ENCODE measurements at places on chromosomes 1 and 21. TPM values are rescaled to one million over a fixed set of nuclear protein-coding genes. Genes with fewer than 3 reads are reported as not detected.

GRCh38 chr1:167473761-167474160 is 44.6 kb downstream of the CD247 start:
- DNase-seq, result no peak

DNA sequence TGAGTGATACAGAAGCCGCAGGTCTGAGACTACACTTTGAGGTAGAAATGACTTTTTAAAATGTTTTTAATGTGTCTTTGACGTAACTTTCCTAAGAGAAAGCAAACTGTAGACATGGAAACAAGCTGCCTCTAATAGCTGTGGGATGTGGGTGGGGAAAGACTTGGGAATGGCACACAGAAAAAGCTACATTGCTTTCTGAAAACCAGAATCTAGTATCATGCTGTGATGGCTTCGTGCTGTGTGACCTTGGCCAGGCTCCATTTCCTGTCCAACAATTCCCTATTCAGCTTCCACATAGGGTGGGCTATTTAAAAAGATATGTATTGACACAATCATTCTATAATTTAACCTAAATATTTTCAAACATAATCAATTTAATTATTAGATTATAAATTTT is 909.1 kb downstream of the NCAM2 start:
- DNase-seq, result no peak

- DNase-seq, result no peak
These were observed 932 bp upstream of the USP24 start for GRCh38 chr1:55216096-55216495.

GRCh38 chr21:27572696-27573095 is 605.8 kb upstream of the ADAMTS5 start:
- DNase-seq, result no peak

DNA sequence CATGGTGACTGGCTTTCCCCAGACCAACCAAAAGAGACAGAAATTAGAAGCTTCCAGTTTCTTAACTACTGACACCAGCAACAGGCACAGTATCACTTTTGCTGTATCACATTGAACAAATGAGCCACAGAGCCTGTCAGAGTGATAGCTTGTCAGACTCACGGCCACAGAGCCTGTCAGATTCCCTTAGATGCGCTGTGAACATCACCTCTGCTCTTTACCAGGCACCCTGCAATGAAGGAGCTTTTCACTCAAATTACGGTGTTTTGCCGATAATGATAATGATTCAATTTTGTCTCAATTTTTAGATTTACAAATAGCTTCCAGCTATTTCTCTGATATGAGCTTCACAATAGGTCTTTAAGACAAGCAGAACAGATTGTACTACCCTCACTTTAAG is 107.9 kb upstream of the GNG12 start:
- no peak for DNase-seq

The ADGRB2 gene
- not detected for polyA plus RNA-seq

The ESRRG gene
- polyA plus RNA-seq, result not detected
